ENCODE measurements at places on chromosomes 5 and 9.

- no peak for DNase-seq
Measured at GRCh38 chr5:121899346-121899745, 47.7 kb downstream of the FTMT start.

- DNase-seq, result no peak
Measured at GRCh38 chr5:157766902-157767301, 23.4 kb downstream of the LSM11 start.

- no peak for DNase-seq
Measured at GRCh38 chr5:75200776-75201175, 35.9 kb downstream of the ANKRD31 start.

DNA sequence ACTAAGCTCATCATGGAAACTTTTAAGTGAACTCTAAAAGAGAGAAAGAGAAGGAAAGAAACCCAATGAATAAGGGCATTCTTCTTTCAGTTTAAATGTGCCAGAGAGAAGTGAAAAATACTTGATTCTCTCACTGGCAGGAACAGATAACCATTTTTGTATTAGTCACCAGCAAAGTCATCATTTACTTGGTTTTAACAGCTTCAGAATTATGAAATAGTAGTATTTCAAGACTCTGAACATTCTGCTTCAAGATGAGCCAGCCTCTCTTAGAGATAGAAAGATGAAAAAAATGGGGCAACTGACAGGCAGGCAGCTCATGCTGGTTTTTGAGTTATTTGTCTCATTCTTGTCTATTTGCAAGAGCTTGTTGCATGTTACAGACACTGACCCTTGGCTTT lies 103.5 kb downstream of the GCNT1 start:
- DNase-seq, result no peak

- DNase-seq, result no peak
Measured at GRCh38 chr5:159286420-159287035, 23.4 kb downstream of the UBLCP1 start.

DNA sequence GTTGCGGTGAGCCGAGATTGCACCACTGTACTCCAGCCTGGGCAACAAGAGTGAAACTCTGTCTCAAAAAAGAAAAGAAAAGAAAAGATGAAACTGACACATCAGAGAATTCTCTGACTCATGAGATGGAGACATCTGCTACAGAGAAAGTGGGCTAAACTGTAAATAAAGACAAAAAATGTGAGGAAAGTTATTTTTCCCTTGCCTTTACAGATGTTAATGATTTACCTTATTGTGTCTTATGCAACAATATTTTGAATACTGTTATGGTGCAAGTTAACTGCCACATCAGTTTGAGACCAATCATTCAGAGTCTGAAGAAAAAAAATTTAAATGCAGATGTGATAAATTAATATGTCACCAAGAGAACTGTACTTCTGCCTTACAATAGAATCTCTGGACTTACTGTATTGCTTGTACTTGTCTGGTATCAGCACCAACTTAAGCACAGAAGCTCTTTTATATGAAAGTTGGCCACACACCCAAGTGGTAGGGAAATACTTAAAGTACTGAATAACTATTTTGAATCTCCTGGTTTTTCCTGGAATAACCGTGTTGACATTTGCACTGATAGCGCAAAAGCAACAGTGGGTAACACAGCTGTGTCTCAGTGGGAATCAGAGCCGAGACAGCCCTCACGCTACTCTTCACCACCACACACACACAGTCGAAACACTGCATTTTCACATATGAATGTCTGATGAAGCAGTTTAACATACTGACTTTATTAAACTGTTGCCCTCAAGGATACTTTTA lies 169.9 kb downstream of the FANCC start:
- DNase-seq, result no peak
